T-helper 17 cell (primary cell): ENCODE measurements at places on chromosomes 11 and 22.

DNA sequence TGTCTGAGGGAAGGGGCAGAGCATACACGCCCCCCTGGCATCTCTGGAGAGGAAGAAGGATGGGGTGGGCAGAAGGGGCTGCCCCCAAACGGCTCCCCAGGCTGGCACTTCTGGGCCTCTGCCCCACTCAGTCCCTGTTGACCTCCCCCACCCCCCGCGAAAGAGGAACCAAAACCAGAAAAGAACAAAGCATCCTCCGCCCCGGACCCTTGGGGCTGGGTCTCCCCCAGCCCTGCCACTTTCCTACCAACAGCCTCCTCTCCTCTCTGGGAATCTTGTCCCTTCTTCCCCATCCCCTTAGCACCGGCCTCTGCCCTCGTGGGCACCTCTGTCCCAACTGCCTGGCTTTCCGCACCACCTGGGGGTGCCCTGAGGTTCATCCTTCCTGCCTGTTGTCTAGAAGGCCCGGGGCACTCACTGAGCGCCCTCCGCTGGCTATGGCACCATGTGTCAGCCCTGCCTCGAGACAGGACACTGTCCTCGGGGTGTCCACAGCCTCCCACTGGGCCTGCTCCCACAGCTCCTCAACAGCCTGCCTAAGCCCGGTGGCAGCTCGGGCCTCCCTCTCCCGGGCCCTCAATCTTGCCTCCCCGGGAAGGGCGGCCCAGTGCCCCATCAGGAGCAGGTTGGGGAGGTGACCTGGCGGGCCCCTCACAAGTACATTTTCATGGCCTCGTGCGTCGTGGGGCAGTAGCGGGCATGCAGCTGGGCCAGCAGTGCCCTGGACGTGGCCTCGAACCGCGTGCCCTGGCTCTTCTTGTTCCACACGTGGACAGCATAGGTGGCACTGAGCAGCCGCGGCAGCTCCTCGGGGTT lies 28.2 kb downstream of the A4GALT start:
- no peak for DNase-seq

GRCh38 chr22:20863366-20863765 lies 4.6 kb downstream of the SNAP29 start:
- DNase-seq = no peak

DNA sequence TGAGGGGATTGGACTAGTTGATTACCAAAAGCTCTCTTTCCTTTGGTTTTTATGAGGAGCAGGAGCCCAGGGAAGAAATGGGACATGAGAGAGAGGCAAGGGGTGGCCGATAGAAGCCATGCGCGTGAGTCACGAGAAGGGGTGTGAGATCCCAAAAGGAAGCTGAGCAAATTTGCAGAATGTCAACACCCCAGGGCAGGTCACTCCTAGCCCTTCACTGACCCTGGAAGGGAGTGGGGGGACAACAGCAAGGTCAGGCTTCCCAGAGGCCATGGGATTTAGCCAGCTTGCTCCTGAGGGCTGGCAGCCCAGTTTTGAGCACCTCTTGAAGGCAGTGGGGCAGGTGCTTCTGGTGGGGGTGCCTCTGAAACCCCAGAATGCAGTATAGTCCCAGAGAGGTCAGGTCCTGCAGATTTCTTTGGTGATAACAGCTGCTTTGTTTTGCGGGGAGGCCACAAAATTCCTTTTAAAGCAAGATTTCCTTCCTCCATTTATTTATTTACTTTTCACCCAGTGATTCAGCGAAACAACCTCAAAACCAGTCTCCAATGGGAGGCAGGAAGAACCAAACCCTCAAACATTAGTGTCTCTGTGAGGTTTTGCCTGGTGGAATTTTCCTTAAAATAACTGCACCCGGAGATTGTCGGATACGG lies 40.1 kb upstream of the TIMP3 start:
- no peak for DNase-seq

GRCh38 chr11:72333661-72334060 lies 89.7 kb upstream of the PHOX2A start:
- no peak for DNase-seq

- no peak for DNase-seq
Measured at GRCh38 chr11:88414385-88414861, 76.9 kb upstream of the CTSC start.
